Omental fat pad (tissue), 4 donors: ENCODE measurements at places on chromosomes 1 and 21. TPM values are rescaled to one million over a fixed set of nuclear protein-coding genes. Genes with fewer than 3 reads are reported as not detected.
A peak's percentile ranks its signal among the peaks of the same experiment; 100 is the strongest.

The NFIA gene
- total RNA-seq = 61.1 TPM

The PIK3C2B gene
- total RNA-seq = 17.2 TPM

The TNFSF4 gene
- total RNA-seq = 1.4 TPM

The PKP1 gene
- total RNA-seq = 0.93 TPM

DNA sequence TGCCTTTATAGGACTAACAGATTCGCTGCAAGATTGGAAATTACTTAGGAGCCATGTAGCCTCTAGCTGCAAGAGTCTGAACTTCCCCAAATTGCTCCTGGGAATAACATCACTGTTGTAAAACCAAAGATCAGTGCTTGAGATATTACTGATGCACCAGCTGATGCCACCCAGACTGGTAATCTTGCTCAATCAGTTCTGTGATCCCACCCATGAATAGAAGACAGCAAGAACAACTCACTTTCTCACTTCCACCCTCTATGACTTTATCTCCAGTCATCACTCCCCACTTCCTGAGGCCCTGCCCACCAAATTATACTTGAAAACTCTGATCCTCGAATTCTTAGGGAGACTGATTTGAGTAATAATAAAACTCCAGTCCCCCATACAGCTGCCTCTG lies 1011.1 kb downstream of the PLA2G4A start:
- no peak for DNase-seq

DNA sequence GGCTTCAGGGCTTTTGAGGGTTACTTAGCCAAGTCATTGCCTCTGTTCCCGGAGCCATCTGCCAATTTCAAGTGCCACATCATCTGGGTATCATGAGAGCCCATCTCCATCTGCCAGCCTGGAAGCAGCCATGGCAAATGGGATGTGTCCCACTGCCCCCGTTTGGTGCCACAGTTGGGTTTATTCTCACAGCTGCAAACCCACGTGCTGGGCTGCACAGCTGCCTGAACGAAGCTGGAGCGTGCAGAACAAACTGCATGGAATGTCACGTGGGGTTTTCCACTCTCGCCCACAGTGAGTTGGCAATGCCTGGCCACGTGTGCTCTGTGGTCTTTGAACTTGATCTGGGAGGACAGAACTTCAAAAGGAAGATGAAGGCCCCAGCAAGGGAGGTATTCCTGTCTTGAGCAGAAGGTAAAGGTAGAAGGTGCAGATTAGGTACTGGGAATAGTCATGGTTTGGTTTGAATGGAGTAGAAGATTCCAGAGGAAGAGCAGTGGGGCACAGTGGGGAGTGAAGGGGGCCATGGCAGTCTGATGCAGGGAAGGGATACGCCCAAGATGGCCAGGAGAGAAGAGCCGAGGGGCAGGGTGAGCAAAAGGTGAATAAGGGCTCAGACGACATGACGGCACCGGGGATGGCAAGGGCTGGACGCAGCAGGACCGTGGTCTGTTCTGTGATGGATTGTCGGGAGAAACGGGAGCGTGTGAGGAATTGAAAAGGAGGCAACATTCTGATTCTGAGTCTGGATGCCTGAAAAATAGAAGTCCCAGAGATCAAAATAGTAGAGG lies 222.0 kb downstream of the KAZN start:
- no peak for DNase-seq

DNA sequence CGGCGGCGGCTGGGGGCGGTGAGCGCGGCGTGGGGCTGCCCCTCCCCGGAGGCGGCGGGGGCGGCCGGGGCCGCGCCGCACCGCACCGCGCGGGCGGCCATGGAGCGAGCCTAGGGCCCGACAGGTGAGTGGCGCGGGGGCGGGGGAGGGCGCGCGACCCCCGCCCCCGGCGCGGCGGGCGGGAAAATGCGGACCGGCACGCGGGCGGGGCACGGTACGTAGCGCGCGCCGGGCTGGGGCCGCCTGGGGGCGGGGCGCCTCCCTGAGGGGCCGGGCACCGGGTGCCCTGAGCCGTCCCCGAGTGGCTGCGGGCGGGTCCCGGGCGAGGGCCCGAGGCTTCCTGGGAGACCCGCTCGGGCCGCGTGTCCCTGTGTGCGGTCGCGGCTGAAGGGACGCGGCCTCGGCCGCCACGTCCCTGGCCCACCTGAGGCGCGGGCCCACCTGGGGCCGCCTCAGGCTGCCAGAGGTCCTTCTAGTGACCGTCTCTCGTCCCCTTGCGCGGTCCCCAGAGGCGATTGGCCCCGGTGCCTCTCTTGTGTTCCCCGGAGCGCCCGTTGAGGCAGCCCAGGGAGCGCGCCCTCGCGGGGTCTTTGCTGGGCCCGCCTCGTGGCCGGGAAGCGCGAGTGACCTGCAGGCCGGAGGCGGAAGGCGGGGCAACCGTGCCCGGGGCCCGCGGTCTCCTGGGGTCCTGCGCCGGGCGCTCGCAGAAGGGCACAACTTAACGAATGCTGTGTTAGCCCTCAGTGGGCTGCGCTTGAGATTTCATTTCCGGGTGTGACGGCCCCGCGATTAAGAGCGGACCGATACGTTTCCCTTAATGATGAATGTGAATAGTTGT lies 500 bp downstream of the FAM20B start:
- DNase-seq = peak; percentile 32

GRCh38 chr1:156114919-156115513 lies 505 bp downstream of the LMNA start:
- no peak for DNase-seq

DNA sequence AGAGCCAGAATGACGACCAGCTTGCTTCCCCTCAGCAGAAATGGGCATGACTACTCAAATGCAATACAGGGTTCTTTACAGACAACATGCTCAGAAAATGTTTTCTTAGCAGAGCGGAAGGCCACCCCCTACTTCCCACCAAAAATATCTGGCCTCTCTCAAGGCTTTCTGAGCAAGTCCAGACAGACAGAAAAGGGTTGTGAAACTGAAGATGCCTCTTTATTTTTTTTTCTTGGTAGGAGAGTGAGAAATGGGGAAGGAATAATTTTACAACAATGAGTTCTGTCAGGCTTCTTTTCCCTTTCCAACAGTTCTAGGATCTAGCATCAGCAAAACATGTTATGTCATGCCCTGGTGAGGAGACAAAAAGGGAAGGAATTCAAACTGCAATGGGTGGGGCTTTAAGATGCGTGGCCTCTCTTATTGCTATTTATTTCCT lies 172.0 kb upstream of the CAMK1G start:
- DNase-seq = no peak
